Astrocyte of the hippocampus (primary cell): ENCODE measurements at places on chromosomes 4 and X.

GRCh38 chr4:142406917-142407501, 439.1 kb downstream of the INPP4B start:
- DNase-seq: no peak

DNA sequence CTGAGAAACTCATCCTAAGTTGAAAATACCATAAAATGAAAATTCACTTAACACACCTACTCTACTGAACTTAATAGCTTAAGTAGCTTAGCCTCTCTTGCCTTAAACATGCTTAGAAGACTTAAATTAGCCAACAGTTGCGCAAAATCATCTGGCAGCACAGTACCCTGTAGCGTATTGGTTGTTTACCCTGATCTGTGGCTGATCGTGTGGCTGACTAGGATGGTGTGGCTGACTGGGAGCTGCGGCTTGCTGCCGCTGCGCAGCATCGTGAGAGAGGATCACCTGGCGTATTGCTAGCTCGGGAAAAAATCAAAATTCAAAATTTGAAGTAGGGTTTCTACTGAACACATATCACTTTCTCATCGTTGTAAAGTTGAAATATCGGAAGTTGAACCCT, 6.3 kb downstream of the RUFY3 start:
- DNase-seq: no peak

DNA sequence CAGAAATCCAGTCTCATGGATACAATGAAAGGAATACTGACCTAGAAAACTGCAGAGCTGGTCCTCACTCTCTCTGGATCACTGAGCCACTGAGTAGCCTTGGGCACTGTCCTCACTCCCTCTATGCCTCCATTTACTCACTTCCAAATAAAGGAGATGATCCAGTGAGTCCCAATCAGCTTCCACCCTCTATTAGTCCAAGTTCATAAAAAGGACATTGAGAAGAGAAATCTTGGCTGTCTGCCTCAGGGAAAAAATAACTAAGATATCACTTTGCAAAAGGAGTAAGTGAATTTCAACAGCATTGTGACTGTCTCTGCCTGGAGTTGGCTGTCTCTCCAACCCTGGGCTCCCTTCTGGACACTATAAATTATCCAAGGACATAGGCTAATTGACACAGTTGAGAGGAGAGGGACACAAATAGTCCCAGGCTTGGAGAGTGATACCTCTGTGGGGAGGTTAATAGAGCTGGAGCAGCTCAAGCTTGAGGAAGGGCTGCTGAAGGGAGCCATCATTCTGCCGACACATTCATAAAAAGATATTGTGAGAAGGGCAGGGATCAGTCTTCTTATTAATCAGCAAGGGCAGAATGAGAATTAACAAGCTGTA, 572.3 kb downstream of the RAB28 start:
- DNase-seq: no peak

DNA sequence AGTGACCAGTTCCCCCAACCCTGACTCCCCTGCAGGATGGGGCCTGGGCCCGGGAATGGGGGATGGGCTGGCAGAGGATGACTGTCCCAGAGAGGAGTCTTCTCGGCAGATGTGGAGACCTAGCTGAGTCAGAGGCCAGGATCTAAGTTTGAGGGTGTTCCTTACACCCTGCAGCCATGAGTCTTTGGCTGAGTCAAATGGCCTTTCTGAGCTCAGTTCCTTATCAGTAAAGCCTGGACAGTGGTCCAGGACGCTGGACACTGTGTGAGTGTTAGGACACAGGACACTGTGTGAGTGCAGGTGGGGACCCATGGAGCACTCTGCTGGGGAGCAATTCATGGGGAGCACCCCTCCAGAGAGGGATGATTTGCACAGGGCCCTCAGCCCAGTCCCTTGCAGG, 5.0 kb downstream of the IL9R start:
- DNase-seq: no peak

DNA sequence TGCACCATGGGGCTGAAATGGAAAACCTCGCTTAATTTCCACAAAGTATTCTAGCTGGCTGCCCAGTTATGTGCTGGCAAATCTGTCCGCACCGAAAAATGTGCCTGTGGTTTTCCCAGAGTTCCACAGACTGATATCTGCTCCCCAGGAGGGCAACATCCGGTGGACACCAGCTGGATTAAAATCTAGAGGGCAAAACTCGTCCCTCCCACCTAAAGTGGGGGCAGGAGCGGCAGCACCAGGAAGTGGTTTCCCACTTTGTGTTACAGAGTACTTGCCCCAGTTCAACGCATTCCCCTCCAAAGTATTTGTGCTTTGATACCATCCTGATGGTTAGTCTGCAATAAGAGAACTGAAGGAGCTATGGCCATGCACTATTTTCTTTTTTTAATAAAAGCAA, 187.6 kb downstream of the TSPAN5 start:
- DNase-seq: peak; percentile 95

DNA sequence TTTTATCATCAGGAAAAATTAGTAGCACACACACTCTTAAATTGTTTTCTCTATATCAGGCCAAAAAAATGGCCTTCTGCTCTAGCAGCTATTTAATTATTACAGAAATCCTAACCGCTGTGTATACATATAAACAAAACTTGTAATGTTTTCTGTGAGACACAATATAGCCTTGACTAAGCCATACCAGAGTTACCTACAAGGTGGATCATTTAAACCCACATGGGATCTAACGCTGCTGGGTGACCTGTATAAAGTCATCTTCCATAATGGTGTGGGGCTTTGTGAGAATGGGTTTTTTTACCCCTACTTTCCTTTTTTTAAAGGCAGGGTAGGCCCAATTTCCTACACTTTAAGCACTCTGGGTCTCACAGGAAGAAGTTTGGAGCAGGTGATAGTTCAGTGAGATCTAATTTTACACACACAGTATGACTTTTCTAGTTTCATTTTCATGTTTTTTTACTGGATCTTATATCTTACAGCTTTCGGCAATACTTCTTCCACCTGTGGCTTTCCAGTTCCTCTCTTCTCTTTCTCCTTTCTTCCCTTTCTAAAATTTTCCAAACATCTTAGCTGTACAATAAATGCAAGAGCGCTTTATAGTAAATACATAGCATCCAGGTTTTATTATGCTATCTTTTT, 66.9 kb upstream of the MMAA start:
- no peak for DNase-seq

GRCh38 chr4:23337292-23337691, 552.6 kb downstream of the PPARGC1A start:
- no peak for DNase-seq

DNA sequence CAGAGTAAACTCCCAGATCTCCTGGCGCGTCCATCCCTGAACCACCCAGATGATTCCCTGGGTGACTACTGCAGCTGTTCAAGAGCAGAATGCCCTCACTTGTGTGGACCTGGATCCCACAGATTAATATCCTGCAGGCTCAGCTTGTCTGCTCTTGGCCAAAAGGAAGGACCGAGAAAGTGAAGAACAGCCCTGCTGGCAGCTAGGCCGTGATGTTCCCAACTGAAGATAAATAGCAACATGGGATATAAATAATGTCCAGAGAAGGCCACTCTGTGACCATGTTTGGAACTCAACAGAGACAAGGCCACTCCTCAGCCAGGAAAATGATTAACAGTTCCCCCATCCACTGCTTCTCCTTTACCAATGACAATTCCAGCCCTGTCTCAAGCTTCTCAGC, 21.5 kb downstream of the SUPT20HL2 start:
- DNase-seq: no peak
